ENCODE measurements at places on chromosomes 7 and 10.

- no peak for DNase-seq
Measured at GRCh38 chr7:26891400-26892350, 27.3 kb upstream of the SKAP2 start.

- DNase-seq, result peak; percentile 43
Measured at GRCh38 chr10:101694674-101695403, at the start of gene FBXW4. FBXW4 (minus strand) TSS chr10:101695170; CDS start chr10:101695105, 65 bp downstream.

- peak; percentile 89 for DNase-seq
Measured at GRCh38 chr7:26398427-26398755, 106.7 kb downstream of the SNX10 start.

DNA sequence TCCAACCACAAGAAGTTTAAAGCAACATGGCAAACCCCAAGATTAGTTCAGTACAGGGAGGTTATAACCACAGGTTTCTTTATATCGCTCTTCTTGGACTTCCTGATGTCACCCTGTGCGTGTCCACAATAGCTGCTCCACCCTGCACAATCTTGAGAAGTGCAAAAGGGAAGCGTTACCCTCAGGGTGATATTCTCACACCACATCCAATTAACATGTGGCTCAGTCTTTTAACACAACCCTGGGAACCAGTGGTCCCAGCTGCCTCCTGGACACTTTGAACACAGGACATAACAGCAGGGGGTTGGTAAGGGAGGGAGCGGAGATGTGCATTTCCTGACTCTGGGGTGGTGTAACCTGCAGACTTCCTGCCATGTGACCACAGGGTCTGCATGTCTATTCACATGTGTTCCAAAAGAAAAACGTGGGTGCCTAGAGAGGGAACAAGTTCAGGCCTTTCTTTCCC is 64.6 kb downstream of the GSAP start:
- DNase-seq, result peak; percentile 5

- no peak for DNase-seq
Measured at GRCh38 chr7:86123476-86123875, 520.2 kb upstream of the GRM3 start.

GRCh38 chr7:2819161-2819953 is 24.8 kb downstream of the GNA12 start:
- DNase-seq, result no peak

DNA sequence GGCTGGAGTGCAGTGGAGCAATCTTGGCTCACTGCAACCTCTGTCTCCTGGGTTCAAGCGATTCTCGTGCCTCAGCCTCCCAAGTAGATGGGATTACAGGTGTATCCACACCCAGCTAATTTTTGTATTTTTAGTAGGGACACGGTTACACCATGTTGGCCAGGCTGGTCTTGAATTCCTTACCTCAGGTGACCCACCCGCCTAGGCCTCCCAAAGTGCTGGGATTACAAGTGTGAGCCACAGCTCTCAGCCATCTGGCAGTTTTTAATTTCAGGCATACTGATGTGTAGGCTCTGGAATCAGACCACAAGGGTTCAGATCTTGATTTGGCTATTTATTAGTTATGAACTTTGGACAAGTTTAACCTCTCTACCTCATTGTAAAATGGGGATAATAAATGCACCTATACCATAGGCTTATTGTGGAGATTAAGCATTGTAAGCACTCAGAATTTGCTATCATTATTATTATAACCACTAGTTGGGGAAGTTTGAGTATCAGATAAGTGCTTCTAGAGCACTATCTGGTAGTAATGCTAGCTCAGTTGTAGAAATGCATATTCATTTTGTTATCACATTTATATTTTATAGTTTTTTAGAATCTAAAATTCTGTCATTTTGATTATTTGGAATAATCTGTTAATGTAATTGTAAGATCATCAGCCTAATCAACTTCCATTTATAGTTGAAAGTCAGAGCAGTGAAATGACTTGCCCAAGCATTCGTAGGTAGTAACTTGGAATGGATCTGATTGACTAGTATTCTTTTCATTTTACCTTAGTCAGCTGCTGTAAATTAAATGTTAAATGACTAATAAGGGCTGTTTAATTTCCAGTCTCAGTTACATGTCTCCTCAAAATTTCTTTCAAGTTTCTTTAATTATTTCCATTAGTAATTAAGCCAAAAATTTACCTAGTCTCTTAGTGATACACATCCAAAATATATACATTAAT is 22.5 kb downstream of the KMT2E start:
- DNase-seq, result peak; percentile 95

DNA sequence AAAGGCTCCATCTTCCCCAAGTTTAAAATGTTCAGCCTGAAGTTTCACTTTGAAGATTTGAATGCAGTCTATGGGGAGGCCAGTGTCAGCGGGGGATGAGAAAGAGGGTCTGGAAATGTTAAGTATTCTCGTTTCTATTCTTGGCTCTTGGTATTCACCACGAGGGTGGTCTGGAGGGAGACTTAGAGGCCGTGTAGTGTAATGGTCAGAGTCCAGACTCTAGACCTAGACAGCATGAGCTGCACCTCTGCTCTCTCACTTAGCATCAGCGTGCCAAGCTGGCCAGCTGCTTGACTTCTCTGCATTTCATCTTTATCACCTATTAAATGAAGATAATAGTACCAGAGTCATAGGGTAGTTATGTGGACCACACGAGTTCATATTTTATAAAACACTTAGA is 57.9 kb downstream of the MKX start:
- DNase-seq, result no peak

- DNase-seq, result no peak
Measured at GRCh38 chr10:86480571-86480970, 41.0 kb downstream of the WAPL start.

DNA sequence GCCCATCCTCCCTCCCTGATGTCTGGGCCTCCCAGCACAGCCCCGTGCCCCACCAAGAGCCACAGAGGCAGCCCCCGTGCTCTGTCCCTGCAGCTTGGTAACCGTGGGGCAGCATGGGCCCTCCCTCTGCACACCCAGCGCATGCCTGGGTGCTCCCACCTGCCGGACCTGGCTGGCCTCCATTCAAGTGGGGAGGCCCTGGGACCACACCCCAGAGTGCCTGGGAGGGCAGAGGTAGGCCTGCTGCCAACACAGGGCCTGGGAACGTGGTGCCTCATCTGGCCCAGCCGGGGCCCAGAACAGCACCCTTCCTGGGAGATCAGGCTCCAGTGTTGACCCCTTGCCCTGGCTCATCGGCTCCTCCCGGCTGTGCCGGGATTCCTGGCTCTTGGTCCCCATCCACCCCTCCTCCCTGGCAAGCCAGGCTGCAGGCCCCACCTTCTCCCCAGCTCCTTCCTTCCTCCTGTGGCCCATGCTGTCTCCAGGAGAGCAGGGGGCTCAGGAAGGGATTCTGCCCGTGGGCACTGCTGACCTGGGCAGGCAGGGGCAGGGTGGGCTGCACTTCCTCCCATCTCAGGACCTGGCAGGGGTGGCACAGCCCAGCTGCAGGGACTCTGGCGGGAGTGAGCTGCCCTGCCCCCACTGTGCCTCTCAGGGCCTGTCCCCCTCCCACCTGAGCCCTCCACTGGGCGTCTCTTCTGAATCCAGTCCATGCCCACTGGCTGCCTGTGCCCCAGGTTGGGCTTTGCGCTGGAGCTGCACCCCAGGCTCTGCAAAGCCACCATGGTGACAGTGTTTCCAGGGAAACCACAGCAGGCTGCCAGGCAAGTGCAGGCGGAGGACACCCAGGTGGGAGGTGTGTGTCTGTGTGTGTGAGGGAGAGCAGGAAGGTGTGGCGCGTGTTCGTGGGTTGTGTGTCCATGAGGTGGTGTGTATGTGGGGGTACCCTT is 32.6 kb downstream of the PWWP2B start:
- DNase-seq, result no peak

GRCh38 chr7:26995666-26996065 is 100.1 kb downstream of the HOXA1 start:
- DNase-seq, result peak; percentile 80

- DNase-seq, result no peak
Measured at GRCh38 chr10:95848841-95849240, 58.9 kb upstream of the CC2D2B start.

- DNase-seq, result peak; percentile 6
Measured at GRCh38 chr7:81944058-81944457, 174.2 kb upstream of the HGF start.

DNA sequence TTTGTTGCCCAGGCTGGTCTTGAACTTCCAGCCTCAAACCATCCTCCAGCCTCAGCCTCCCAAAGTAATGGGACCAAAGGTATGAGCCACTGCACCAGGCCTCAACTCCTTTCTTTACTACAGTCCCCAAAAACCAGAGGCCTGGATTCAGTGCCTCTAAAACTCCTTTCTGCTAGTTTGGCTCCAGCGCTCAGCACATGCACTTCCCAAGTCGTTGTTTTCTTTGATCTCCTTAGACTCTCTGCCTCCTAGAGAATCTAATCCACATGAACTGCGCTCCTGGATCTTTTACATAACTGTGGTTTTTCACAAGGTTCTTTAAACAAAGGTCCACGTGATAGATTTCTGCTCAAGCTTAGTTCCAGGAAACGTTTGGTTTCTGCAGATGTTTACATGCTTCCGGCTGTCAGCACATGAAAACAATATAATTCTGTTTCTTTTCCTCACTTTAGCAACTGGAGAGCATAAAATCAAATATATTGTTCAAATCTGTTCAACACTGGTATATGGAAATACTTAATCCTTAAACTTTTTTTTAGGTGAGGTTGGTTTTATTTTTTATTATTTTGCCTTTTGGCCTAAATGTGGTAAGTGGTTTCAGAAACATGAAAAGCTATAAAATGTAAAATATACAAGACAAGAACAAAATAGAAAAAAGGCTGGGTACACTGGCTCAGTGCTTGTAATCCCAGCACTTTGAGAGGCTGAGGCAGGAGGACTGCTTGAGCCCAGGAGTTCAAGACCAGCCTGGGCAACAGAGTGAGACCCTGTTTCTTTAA is 270.5 kb upstream of the MKLN1 start:
- no peak for DNase-seq

- DNase-seq, result no peak
Measured at GRCh38 chr7:42492920-42493319, 255.9 kb upstream of the GLI3 start.

DNA sequence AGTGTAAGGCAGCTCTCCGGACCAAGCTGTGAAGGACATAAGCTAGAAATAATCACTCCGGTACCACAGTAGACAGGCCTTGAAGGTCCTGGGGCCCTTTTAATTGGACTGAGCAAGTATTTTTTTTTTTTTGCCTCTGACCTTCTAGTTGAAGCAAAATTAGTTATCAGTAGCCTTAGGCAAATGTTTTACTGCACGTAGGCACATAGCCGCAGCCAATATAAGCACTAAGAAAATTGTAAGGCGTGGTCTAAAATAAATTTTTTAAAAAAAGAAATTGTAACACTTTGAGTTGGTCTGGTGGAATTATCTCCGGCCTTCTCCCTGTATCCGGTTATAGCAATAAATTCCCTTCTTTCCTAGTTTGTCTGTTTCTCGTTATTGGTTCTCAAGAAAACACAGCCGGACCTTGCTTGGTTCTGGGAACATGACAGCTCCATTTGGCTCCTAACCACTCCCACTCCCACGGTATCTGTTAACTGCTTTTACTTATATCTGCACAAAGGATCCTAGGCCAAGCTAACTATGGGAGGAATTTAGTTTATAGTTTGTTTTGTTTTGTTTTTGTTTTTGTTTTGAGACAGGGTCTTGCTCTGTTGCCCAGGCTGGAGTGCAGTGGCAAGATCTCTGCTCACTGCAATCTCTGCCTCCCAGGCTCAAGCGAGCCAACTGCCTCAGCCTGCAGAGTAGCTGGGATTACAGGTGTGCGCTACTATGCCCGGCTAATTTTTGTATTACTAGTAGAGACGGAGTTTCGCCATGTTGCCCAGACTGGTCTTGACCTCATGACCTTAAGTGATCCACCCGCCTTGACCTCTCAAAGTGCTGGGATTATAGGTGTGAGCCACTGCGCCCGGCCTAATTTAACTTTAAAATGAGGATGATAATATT is 124.4 kb upstream of the KIF5B start:
- DNase-seq, result no peak

DNA sequence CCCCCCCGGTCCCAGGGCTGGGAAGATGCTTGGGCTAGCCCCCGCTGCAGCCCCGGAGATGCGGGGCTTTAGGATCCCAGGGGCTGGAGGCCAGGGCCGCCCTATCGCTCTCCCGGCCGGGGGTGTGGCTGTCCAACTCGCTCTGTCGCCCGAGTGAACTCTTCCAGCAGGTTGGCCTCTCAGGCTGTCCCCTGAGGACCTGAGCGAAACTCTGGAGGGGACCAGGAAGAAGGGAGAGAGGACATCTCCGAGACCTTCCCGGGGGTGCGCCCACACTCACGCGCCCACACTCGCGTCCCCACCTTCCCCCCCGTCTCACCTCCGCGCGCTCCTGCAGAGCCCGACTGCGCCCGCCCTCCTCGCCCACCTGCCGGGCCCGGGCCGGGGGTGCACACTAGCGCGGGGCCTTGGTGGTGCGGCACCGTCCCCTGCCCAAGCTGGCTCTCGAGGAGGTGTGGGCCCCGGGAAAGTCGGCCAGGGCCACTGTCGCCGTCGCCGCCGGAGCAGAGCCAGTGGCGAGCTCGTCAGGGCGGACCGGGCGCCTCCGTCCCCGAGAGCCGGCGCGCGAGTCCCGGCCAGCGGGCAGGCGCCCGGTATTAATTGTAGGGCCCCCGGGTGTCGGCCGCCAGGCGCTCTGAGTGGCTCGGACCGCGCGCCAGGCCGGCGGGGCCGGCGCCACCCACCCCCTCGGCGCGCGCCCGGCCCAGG is 101.7 kb upstream of the SVIL start:
- DNase-seq, result peak; percentile 32

DNA sequence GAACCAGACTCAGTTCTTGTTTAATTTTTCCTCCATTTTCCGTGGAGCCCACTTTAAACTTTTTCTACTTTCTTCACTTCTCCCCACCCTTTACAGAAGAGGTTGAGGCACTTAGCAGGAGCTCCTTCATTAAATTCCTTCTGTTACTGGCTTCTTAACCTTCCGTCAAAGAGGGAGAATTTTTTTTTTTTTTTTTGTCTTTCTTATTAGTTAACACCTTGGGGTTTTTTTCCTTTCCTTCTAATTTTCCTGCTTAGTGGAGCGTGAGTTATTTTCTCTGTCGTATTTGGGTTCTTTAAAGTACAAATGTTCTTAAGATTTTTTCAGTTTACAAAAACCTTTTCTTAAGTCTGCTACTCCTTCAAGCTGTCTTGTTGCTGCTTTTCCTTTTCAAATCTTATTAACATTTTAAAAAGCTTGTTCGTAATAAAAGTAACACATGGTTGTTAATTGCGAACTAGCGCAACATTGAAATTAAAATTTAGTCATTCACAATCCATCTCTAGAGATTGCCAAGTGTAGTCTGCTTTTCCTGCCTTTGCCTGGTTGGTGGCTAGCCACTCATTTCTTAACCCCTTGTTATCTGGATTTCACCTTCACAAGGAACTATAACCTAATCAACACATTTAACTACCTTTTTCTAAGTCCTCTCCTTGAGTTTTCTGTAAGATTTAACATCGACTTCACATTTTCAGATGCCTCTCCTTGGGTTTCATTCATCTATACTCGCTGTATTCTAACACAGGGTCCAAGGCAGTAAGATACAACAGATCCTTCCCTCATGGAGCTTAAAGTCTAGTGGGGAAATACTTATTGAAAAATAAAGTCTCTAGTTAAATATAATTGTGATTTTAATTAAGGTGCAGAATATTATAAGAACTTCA is 2.0 kb downstream of the BMPR1A start:
- peak; percentile 5 for DNase-seq

- peak; percentile 67 for DNase-seq
Measured at GRCh38 chr10:116742367-116743265, at the start of gene HSPA12A. HSPA12A (minus strand) TSS chr10:116742566; CDS start chr10:116742469, 97 bp downstream.
